ENCODE measurements at places on chromosomes 5 and 9.
A peak's percentile ranks its signal among the peaks of the same experiment; 100 is the strongest.

DNA sequence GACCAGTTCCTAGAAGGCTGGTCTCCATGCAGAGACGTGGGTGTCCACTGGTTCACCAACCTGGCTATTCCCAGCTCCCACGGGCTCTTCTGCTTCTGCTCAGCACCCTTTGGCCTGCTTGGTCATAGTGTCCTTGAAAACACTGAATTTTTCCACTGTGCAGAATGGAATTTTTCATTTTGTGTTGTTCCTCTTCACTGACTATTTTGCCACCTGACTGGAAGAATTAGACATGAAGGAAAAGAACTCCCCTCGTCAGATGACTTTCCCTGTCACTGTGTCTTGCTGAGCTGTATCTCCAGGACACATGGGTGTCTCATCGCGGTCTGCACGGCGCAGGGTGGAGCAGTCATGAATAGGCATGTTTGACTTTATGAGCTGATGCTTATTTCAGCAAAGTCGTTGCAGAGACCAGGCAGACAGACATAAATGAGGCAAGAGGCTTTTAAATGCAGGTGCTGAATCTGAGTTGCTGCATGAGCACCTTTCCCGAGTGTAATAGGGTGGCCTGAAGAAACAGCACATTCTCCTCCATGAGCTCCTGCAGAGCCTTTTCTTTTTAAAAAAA lies 50.2 kb upstream of the SEMA4D start:
- DNase-seq: no peak

- no peak for DNase-seq
Measured at GRCh38 chr5:43353668-43354067, 40.5 kb upstream of the HMGCS1 start.

GRCh38 chr9:71783120-71783523 lies 14.8 kb upstream of the CEMIP2 start:
- DNase-seq: peak; percentile 93

- peak; percentile 25 for DNase-seq
Measured at GRCh38 chr5:91182763-91183162, 200.4 kb downstream of the ARRDC3 start.

GRCh38 chr5:169997798-169998197 lies 17.5 kb upstream of the INSYN2B start:
- DNase-seq: no peak

DNA sequence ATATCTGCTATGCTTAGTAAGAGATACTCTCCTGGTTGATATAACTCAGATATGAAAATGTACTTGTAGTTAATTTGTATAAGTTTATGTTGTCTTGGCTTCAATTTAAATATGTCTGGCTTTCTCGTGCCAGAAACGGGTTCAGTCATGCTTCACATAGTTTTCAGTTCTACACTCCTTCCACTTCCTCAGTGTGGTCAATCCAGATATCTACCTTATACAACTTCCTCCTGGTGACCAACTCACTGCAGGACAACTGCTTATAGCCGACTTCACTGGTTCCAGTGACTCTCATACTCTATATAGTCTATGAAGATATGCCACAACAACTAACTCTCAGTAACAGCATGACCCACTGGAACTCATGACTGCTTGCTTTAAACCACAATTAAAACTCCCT lies 690.4 kb downstream of the SLCO4C1 start:
- no peak for DNase-seq

GRCh38 chr5:3362606-3362910 lies 233.1 kb upstream of the IRX1 start:
- no peak for DNase-seq

DNA sequence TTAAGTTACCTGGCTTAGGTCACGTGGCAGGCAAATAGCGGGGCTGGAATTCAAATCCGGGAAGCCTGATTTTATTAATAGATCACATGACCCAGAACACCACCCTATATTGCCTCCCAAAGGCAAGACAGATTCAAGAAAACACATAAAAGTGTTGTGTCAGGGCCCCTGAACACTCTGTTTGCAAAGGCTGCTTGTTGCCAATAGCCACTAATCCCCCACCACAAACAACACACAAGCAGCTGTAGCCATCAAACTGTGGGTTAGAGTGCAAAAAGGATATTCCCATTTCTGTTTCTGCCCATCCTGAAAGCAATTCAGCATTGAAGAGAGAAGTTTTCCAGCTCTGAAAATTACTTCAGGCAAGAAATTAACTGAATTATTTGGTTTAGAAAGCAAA lies 358.9 kb upstream of the RFX3 start:
- peak; percentile 23 for DNase-seq

DNA sequence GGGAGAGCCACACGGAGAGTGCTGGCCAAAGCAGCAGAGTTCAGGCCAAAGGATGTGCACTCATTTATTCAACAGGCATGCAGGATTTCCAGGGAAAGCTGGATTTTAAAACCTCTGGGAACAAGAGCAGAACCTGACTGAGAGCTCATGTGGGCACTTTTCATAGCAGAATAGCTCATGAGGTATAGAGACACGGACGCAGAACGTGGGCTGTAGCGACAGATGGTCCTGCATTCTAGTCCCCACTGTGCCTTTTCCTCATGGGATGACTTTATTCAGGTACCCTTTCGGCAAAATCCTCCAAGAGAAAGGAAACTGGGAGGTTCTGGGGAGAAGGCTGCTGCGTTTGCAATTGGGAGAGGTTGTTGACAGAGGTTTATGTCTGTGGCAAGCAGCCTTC lies 5.4 kb downstream of the IL4 start:
- DNase-seq: no peak

GRCh38 chr5:179224741-179225140 lies 120.5 kb downstream of the ADAMTS2 start:
- DNase-seq: no peak

GRCh38 chr9:74107692-74108091 lies 389.4 kb upstream of the RORB start:
- DNase-seq: no peak

GRCh38 chr9:36426945-36427344 lies 26.9 kb upstream of the RNF38 start:
- no peak for DNase-seq

DNA sequence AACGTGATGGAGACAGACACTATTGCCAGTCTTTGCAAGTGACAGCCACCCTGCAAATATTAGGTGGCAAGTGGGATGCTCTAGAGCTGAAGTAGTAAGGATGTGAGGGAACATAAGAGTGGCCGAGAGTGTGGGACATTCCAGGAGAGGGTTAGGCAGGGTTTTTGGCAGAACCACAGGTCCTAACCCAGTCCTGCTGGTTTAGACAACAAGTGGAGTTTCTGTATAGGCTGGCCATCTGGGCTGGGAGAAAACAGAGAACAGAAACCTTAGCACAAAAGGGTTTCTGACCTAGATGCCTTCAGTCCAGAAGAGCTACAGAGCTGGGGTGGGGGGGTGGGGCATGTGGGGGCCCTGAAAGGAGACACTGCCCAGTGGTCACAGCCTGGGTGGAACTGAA lies 107.4 kb downstream of the TMEM174 start:
- no peak for DNase-seq

- peak; percentile 86 for DNase-seq
Measured at GRCh38 chr5:124747791-124748686, 1.6 kb upstream of the ZNF608 start.

GRCh38 chr9:13570068-13570974 lies 290.8 kb upstream of the MPDZ start:
- DNase-seq: no peak

- no peak for DNase-seq
Measured at GRCh38 chr9:137406085-137406760, 16.7 kb downstream of the EXD3 start.
